Coronary artery (tissue), 2 donors: ENCODE measurements at places on chromosomes 1 and 21.
A peak's percentile ranks its signal among the peaks of the same experiment; 100 is the strongest.

DNA sequence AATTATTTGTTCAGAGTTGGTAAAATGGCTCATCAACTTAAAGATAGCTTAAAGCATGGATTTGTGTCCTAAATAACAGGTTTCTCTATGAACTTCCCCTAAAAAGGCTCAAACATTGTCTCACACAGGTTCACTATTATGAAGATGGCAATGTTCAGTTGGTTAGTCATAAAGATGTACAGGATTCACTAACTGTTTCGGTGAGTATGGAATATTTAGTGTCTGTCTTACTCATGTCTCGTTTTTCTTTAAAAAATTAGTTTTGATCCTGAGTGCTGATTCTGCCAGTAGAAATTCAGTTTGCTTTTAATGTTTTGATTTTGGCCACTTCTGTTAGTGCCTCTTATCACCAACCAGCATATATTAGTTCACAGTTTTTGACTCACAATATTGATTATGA lies 7.5 kb upstream of the MOV10 start:
- DNase-seq, result no peak

GRCh38 chr1:4796161-4797015 lies 142.0 kb downstream of the AJAP1 start:
- DNase-seq, result peak; percentile 60

- DNase-seq, result no peak
Observed at GRCh38 chr1:192702212-192702902, 66.4 kb downstream of the RGS13 start.

DNA sequence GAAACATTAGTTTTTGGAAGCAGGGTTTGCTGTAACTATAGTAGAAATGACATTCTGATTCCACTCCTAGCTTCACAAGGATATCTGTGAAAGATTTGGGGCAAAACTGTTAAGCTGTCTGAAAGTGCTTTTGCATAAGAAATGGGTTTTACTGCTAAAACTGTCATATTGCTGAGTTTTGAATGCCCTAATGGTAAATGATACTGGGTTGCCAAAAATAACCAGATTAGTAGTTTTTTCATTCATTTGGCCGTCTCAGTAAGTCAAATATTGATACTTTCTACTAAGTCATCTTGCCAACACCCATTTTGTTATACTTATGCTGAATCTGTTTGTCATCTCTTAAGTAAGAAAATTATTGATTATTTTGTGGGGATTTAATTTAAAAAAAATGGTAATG lies 399 bp upstream of the PTPRC start:
- DNase-seq, result no peak

- DNase-seq, result no peak
Observed at GRCh38 chr1:193545171-193545570, 358.8 kb upstream of the B3GALT2 start.

DNA sequence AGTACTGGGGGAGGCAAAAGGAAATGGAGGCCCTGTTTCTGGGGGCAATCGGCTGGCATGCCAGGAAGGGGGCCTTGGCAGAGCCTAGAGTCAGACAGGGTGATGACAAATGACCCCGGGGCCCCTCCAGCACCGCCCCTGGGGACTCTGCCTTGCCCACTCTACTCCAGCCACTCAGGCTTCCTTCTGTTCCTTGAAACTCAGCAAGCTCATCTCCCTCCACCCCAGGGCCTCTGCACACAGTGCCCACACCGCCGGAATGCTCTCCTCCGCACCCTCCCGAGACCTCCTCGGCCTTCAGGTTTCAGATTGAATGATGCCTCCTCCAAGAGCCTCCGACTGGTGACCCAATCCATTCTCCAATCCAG lies 122.5 kb upstream of the ZBTB40 start:
- peak; percentile 59 for DNase-seq

DNA sequence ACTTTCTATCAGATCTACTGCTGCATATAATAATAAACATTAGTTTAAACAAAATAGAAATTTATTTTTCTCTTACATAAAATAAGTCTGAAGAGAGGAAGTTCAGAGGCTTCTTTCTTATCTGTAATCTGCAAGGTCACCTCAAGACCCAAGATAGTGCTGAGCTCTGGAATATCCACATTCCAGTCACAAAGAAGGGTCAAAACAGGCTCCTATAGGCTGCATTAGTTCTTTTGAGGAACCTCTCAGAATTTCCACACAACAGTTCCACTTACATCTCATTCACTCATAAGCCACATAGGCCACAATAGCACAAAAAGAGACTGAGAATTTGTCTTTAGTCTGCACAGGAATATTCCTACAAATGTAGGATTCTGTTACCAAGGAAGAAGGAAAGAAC lies 15.4 kb downstream of the DYNLT5 start:
- DNase-seq, result no peak

GRCh38 chr1:193588311-193589082 lies 402.1 kb upstream of the B3GALT2 start:
- no peak for DNase-seq

DNA sequence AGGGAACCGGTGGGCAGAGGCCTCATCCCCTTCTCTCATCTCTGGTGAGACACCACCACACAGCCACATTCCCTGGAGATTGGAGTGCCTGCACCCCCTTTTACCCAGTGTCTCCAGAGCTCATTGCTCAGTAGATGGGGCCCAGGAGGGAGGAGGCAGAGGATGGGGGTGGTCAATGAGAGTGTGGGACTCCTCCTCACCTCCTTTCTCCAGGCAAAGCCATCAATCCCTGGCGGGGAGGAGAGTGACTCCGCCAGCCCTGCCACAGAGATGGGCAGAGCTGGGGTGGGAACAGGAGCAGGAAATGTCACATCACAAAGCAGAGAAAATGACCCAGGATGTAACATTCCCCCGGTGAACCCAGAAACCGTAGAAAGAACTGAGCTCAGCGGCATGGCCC lies 117.2 kb downstream of the MATN1 start:
- peak; percentile 26 for DNase-seq

DNA sequence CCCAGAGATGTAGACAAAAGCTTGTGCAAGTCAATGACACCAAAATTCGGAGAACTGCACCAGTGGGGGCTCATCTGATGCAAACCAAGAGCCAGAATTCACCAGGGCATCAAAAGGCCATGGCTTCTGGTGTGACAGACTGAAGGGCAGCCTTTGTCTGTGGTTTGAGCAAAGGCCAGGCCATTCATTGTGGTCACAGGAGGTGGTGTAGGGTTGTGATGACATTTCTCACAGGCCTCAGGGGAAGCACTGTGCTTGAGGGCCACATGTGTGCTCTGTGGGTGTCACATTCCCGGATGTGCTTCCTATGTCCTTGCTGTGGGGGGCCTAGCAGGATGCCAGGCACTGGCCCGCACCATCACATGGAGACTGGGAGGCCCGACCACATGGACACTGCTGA lies 22.5 kb upstream of the KCNE1 start:
- no peak for DNase-seq

DNA sequence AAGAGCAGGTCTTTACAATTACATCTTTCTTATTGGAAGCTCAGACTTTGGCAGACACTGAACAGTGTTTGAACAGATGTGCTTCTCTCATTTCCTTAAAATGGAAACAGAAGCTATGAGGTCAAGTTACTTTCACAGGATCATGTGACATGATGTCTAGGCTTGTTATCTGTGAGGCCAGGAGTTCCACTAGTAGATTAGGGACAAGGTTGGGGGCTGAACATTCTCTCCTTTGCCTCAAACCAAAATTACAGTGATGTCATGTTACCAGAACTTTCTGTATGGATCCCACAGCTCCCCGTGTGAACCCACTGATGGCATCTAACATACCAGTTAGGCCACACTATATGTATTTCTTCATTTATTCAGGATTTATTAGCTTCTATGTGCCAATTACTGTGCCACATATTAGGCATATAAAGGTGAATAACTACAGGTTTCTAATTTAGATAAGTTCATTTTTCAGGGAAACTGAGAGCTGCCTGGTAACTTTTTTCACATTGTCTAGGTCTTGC lies 6.0 kb downstream of the DYNLT5 start:
- DNase-seq, result no peak

GRCh38 chr1:8281843-8282509 lies 35.9 kb upstream of the SLC45A1 start:
- no peak for DNase-seq

- no peak for DNase-seq
Observed at GRCh38 chr1:22249928-22250680, 107.2 kb upstream of the WNT4 start.

- DNase-seq, result no peak
Observed at GRCh38 chr1:222970711-222971110, 155.9 kb downstream of the DISP1 start.

DNA sequence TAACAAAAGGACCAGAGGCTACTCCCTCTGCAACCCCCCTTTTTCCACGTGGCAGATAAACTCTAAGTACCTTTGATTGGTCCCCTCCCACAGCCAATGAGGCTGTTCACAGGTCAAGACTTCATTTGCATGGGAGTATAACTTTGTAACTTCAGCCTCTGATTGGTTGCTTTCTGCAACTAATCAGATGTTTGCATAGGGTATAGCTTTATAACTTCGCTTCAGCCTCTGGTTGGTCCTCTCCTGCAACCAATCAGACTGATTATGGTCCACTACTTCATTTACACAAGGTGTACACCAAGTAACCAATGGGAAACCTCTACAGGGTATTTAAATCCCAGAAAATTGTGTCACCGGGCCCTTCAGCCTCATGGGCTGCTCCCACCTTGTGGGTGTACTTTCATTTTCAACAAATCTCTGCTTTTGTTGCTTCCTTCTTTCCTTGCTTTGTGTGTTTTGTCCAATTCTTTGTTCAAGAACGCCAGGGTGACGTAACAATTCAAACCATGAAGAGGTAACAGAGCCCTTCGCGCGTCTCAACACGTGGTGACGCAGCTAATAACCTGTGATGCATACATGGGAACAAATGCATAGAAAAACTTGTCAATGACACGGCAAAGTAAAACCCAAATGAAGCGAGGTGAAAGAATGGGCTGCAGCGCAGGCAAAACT lies 47.2 kb downstream of the VPS26C start:
- no peak for DNase-seq
